ENCODE measurements at places on chromosomes 11 and 22. TPM values are rescaled to one million over a fixed set of nuclear protein-coding genes. Genes with fewer than 3 reads are reported as not detected.

DNA sequence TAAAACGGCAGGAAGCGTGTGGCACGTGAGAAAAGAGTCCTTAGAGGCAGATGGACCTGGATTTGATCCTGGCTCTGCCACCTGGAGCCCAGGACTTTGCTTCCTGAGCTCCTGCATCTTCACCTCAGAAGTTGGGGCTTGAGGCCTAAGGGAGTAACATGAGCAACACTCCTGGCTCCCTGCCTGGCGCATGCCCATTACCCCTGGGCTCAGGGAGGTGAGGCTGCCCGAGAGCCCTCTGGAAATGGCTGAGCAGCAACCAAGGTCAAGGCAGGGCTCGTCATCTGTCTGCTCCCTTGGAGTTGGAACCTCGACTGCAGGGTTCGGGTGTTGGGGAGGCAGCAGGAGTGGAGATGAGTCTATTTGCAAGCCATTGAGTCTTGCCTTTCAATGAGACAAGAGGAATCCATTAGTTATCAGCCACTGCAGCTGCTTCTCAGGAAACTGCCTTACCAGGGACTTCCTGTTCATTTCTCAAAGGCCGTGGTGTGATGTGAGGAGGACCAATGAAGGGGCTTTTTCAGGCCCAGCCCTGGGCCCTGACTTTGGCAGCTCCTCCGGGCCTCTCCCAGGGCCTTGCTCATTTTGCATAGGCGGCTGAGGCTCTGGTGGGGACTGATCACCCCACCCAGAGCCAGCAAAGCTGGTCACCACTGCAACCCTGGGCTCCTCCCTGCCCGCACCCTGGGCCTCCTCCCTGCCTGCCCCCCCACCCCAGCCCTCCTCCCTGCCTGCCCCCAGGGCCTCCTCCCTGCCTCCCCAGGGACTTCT lies 6.4 kb downstream of the FADS2 start:
- DNase-seq: peak; percentile 83

GRCh38 chr11:74018331-74019005 lies 9.6 kb upstream of the UCP3 start:
- DNase-seq: no peak

The TBX1 gene
- total RNA-seq: not detected

- DNase-seq: no peak
Observed at GRCh38 chr22:43442386-43443151, 30.8 kb downstream of the MPPED1 start.

The IGLL5 gene
- total RNA-seq: 364 TPM

The C22orf31 gene
- total RNA-seq: not detected

The MRGPRE gene
- total RNA-seq: not detected

DNA sequence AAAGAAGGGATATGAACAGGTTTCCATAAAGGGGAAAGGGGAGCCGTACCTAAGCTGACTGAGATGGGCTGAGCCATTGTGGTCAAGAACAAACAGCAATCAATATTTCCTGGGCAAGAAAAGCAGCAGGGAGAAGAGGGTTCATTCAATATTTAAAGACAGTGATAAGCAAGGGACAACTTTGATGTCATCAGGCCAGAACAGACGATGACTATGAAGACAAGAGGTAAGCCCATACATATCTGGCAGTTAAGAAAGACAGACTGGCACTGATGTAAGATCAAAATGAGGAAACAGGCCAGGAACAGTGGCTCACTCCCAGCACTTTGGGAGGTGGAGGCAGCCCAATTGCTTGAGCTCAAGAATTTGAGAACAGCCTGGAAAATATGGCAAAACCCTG lies 2.4 kb downstream of the OR5A2 start:
- no peak for DNase-seq

DNA sequence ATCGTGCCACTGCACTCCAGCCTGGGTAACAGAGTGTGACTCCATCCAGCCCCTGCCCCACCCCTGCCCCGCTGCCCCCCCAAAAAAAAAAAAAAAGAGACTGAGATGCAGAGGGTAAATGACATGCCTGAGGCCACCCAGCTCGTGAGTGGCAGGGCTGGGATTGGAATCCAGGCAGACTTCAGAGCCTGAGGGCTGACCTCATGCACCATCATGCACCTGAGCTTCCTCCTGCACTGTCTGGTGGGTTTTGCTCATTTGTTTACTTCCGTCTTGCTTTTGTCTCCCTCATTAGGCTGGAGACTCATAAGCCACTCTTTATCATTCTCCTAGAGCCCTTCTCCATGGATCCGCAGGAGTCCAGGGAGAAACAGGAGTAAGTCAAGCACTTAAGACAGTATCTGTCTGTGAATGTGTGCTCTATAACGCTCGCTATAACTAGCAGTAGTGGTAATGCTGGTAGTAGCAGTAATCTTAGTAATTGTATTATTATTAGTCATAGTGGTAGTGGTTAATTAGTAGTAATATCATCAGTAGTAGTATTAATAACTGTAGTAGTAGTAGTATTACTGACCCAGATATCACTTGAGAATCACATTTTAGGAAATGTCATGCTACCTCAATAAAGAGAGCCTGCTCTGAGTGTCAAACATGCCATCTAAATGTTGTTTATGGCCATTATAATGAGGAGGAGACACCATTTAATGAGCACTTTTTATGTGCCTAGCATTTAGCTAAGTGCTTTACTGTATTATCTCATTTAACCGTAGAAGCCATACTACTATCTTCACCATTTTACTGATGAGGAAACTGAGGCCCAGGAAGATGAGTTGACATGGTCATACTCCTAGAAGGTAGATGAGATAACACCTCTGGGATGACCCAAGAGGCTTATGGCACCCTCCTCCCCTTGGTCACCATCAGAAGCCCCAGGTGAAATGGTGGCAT lies 85.0 kb downstream of the NAT10 start:
- DNase-seq: peak; percentile 45

The ENTHD1 gene
- not detected for total RNA-seq

DNA sequence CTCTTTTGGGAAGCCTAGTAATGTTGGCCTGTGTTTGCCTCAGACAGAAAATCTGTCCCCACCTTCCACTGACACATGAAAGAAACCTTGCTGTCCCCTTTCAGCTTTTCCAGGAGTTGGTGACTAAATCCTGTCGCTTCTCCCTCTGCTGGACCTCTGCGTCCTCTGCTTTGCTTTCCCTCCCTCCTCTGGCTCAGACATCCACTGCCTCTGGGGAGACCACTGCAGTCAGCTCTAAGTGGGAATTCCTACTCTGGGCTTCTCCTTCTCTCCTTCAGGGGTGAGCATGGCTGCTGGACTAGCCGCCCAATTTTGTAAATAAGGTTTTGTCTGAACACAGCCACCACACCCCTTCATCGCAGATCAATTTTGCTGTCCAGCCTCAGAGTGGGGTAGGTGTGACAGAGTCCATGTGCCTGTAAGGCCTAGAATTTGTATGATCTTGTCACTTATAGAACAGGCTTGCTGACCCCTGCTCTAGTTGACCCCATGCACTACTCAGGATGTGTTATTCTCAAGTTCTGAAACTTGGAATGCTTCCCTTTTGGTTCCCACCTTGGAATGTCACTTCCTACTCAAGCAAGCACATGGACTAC lies 23.0 kb downstream of the LRRC74B start:
- DNase-seq: no peak

DNA sequence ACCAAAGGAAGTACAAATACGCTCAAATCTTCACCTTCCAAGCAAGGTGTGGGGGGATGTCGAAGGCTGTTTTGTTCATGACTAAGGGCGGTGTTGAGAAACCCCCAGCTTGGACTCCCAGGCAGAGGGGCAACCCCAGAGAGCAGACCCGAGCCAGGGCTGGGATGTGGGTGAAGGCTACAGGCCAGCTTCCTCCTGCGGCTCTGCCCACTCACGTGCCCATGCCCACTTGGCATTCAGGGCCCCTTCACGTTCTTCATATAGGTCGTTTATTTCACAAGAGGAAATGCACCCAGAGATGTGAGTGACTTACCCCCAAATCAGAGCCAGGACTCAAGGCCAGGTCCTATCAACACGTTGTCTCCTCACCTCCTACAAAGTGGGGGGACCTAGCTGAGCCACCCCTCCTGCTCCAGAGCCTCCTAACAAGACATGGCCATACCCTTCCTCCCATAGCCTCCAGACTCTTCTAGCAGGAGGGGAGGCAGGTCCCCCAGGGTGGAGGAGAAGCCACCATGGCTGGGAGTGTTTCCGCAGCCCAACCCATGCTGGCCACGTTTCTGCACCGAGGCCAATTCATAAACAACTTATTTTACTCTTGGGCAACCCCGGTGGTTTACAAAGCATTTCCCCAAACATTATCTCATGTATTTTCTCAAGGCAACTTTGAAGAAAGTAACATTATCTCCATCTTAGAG lies 22.0 kb downstream of the TMEM184B start:
- DNase-seq: no peak

- DNase-seq: no peak
Observed at GRCh38 chr11:8207080-8208000, 38.5 kb upstream of the RIC3 start.

The BID gene
- total RNA-seq: 60.3 TPM

DNA sequence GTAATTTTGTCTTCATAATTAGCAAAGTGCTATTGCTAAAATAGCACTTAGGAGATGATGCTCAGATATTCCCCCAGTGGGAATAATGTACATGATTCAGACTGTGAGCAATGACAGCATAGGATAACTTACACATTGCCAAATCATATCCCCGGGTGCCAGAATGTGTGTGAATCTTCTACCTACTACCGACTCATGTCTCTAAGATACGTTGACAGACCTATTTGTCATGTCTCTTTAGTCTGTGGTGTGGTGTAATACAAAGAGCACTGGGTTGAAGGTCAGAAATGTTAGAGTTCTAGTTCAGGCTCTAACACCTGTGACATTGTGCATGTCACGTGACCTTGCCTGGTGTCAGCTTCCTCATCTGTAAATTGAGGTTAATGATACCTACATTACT lies 31.0 kb upstream of the PICALM start:
- peak; percentile 33 for DNase-seq

All from OCI-LY7 (cell line).